ENCODE measurements at places on chromosomes 7 and 10.

DNA sequence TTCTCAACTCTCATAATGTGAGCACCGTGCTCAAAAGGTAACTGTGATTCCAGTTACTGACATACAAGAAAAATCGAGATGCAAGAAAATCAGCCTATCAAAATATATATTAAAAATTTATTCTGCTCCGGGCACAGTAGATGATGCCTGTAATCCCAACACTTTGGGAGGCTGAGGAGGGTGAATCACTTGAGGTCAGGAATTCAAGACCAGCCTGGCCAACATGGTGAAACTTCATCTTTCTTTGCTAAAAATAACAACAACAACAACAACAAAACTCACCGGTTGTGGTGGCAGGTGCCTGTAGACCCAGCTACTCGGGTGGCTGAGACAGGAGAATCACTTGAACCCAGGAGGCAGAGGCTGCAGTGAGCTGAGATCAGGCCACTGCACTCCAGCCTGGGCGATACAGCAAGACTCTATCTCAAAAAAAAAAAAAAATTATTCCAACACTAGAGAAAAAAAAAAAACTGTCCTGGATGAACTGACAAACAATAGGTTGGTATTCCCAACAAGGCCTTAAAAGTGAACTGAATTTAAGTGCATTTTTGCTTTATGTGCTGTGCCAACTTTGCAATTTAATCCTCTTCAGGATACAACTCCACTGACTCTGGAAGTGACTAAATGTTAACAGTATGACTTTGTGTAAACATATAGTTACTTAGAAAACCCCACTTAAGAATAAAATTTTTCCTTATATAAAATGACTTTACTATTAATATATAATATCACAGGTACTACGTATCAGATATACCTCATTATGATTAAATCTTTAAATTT, 51.1 kb downstream of the JMJD1C start:
- DNase-seq, result no peak

DNA sequence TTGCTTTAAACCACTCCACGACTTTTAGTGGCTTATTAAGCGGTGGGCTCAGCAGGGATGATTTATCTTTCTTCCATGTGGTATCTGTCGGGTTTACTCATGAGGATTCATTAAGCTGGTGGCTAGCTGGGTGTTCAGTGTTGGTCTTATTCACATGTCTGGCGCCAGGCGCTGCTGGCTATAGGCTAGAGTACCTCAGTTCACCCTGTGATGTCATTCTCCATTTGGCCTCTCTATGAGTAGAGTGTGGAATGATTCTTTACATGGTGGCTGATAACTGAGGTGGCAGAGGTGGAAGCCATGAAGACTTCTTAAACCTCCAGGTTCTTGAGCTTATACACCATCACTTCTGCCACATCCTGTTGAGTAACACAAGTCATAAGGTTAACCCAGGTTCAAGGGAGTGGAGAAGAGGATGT, 115.4 kb downstream of the MLLT10 start:
- no peak for DNase-seq

DNA sequence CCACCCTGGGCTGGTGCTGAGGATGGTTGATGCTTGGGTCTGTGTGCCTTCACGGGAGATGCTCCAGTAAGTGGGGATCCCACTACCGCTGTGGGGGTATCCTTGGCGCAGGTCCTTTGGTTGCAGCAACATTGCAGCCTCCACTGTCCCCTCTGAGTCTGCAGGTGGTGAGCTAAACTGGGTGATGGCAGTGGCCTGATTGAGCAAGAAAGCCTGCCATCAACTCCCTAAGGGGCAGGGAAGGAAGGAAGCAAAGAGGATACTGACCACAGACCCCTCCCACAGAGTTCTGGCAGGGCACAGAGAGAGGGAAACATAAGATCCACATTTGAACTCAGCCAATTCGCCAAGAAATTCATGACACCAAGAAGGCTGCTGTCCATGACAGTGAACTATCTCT, 43.2 kb downstream of the MYO1G start:
- no peak for DNase-seq

GRCh38 chr10:65123120-65123519, 1601.9 kb downstream of the REEP3 start:
- DNase-seq, result no peak

- DNase-seq, result no peak
Observed at GRCh38 chr10:103792547-103792946, 62.8 kb downstream of the SH3PXD2A start.

DNA sequence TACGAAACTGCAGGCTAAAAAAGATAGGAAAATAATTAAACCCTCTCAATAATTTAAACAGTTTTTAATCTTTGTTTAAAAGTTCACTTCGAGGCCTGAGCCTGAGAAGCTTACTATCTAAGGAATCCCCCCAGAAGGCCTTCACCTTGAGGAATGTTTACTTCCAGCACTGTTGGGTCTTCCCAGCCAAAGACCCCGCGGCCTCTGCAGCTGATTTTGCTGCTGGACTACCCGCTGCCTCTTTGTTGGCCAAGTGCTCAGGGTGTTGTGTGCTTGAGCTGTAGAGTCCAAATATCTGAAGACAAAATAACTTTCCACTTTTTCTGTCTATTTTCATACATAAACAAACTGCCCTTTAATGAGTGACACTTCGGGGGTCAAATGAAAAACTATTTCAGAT, 292.7 kb downstream of the GLRX3 start:
- DNase-seq, result no peak

DNA sequence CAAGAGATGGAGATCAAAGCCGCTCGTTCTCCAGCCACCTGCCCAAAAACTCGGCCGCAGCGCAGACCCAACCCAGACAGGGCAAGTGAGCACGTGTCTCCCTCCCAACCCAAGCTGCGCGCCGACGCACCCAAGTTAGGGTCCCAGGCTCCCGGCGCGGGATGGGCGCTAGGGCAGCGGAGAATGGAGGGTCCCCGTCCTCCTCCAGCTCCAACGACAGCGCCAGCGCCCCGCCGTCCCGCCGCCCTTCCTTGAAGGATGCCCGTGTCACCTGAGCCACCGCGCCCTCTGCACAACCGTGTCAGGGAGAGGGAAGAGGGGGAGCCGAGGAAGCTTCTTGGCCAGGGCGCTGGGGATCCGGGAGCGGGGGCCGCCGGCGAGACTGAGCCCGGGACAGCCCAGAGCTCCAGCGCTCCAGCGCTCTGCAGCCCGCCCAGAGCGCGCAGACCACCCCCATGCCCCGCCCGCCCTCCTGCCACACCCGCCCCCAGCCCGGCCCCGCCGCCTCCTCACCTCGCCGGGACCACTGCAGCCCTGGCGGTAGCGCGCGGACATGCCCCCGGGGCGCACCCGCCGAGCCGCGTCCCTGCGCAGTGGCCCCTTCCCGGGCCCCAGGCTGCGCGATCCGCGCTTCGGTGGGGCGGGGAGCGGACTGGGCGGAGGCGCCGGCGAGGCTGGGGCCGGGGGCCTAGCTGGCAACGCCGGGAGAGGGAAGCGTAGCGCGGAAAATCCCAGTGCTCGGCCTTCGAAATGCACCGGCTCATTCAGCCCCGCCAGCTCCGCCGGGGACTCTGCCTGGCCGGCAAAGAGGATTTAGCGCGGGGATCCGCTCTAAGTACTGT, at the start of gene SLC16A12:
SLC16A12 (minus strand) TSS at position 424 of the 842 bp plus-strand sequence. CDS start 73,016 bp downstream, outside the sequence.
- DNase-seq, result no peak

GRCh38 chr7:47587976-47588375, 6.1 kb upstream of the TNS3 start:
- DNase-seq, result no peak

- DNase-seq, result no peak
Observed at GRCh38 chr10:101609481-101609880, 21.4 kb downstream of the DPCD start.

DNA sequence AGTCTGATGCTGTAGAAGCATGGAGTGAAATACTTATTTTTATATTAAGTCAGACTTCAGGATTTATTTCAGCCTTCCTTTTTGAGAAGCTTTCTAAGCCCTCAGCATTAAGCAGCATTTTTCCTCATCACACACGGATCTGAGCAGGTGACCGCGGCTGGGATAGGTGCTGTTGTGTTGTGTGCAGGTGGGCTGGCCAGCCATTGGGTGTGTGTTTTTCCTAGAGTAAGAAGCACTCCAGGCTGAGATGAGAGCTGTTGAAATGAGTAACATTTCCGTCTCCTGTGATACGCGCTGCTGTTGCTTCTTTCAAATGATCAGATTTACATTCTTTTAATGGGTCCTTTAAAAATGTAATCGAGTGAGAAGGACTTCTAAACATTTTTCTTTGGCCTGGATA, 63.9 kb downstream of the INSYN2A start:
- no peak for DNase-seq

GRCh38 chr10:92387289-92387940, 96.4 kb downstream of the MARCHF5 start:
- peak; percentile 3 for DNase-seq

DNA sequence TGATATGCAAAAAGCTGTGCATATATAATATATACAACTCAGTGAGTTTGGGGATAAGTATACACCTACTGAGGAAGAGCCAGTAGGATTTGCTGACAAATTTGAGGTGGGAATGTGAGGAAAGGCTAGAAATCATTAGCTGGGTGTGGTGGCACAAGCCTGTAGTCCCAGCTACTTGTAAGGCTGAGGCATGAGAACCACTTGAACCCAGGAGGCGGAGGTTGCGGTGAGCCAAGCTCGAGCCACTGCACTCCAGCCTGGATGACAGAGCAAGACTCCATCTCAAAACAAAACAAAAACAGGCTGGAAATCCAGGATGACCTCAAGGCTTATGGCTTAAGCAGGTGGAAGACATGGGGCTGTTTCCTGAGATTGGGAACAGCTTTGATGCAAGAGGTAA, 10.6 kb upstream of the PLEKHS1 start:
- DNase-seq, result no peak

DNA sequence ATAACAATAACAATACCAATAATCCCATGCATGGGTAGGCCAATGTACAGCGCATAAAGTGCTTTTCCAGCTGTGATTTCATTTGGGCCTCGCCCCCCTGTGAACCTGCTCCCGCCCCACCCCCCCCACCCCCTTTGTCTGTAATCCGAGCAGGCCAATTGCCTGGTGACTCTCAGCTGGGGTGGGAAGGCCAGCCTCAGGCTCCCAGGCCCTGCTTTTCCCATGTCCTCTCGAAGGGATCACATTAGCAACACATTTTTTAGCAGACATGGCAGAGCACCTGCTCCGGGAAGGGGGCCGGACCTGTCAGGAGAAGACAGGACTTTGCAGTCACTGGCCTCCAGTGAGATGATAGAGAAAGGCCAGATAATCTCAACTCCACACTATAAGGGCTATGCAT, 439.3 kb downstream of the RPS24 start:
- DNase-seq, result no peak

DNA sequence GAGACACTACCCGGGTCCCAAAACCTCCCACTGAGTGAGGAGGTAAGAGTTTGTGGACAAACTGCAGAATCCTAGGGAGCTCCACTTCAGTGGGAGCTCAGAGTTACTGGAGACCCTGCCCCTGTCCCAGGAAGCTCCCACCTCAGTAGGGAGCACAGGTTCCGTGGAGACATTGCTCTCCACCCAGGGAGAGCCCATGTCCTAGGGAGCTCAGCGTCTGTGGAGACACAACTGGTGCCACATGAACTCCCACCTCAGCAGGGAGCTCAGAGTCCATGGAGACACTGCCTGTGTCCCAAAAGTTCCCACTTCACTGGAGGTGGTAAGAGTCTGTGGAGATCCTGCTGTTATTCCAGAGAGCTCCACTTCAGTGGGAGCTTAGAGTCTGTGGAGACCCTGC, 6.3 kb downstream of the MYO1G start:
- no peak for DNase-seq

- no peak for DNase-seq
Observed at GRCh38 chr7:84633-85020, 107.7 kb upstream of the FAM20C start.

DNA sequence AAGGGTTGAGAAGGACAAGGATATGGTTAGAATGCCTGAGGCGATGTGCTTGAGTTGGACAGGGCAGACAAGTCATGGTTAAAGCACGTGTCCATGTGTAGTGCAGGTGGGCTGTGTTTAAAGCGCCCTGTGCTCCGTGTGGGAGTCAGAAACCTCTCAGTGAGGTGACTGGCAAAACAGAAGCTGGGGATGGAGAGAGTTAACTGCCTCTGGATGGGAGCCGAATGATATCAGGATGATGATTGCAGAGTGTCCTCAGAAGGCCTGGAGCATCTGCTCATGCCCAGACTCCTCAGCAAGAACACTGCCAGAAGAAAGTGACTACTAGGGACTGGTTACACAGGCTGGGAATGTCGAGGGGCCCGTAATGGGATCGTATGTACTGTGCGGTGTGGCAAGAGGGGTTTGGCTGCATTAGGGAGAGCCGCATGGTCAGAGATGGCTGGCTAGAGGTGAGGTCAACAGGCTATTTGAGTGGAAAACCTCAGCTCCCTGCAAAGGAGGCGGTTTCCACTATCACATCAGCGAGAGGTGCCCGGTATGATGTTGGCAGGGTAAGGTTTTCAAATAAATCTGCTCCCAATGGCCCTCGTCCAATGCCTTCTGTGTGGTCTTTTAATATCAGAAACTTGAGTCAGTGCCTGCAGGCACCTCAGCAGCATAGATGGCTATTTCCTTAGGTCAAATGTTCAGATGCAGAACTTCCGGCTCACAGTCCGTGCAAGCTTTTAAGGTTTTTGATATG, 26.1 kb upstream of the MRC1 start:
- no peak for DNase-seq

DNA sequence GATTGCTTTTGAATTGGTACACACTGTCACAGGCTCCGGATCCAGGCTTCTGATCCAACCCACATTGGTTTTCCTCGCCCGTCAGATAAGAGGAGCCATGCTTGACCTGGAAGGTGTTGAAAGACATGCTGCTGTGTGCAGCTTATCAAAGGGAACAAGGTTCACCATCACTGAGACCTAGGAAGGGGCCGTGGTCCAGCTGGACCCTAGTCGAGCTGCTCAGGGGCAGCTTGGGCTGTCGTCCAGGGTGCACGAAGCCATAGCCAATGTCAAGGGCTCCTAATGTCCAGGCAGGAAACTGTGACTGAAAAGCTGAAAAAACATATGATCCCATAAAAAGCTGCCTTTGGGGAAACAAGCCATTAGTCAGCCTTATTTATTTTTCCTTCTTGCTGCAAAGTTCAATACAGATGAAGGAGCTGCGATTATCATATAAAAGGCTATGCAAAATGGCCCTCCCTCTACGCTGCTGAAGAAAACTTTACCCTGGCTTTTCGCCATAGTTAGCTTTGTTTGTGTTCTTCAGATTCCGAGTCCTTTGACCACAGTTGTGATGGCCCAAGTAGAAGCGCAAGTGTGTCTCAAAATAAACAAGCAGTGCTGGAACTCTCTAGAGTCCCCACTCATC, 118.0 kb downstream of the CREB5 start:
- DNase-seq, result no peak

DNA sequence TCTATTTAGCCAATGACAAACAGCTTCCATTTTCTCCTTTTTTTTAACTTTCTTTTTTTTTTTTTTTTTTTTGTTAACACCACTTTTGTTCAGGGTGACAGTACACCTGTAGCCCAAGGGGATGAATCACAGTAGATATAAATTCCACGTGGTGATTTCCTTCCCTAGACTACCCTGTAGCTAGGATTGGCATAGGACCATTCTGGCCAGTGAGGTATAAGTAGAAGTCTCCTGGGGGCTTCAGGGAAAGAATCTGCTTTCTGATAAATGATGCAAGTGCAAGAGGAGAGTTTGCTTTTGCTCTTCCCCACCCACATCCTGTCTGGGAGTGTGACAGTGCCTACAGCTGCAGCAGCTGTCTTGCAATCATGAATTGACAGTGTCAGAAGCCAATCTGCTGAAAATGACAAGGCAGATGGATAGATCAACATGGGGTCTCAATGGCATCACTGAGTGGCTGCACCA, 63.2 kb upstream of the TOMM7 start:
- peak; percentile 46 for DNase-seq

- peak; percentile 82 for DNase-seq
Observed at GRCh38 chr7:73557397-73558257, at the start of gene BCL7B. Gene BCL7B (minus strand): TSS chr7:73557690. CDS start chr7:73557578, 112 bp downstream.

GRCh38 chr7:139618482-139619366, 95.2 kb downstream of the CLEC2L start:
- DNase-seq, result peak; percentile 67
